MG63 (cell line): ENCODE measurements at places on chromosomes 16 and 17. TPM values are rescaled to one million over a fixed set of nuclear protein-coding genes. Genes with fewer than 3 reads are reported as not detected.

DNA sequence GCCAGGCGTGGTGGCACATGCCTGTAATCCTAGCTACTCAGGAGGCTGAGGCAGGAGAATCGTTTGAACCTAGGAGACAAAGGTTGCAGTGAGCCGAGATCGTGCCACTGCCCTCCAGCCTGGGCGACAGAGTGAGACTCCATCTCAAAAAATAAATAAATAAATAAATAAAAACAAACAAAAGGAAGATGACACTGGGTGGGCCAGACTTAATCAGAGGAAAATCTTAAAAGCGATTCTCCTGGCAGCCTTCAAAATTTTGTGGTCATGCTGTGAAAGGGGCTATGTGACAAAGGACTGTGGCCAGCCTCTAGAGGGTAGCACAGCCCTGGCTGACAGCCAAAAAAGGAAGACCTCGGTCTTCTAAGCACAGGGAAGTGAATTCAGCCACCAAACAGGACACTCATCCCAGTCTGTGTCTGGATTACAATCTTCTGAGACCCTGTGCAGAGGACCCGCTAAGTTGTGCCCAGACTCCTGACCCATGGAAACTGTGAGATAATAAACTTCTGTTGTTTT is 391.1 kb downstream of the CNTNAP4 start:
- DNase-seq, result no peak

DNA sequence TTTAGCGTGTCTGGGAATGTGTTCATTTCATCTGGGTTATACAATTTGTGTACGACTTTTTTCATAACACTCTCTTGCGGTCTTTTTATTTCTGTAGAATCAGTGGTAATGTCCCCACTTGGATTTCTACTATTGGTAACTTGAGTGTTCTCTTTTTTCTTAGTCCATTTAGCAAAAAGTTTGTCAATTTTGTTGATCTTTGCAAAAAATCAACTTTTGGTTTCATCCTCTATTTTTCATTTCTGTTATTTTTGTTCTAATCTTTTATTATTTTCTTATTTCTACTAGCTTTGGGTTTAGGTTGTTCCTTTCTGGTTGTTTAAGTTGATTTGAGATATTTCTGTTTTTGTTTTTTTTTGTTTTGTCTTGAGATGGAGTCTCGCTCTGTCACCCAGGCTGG is 7.7 kb upstream of the SLC22A31 start:
- no peak for DNase-seq

Gene MT1A
- total RNA-seq, result not detected in 2 replicates

GRCh38 chr16:52633230-52633629 is 86.3 kb upstream of the TOX3 start:
- DNase-seq, result no peak

Gene SLC12A3
- not detected in 2 replicates for total RNA-seq

DNA sequence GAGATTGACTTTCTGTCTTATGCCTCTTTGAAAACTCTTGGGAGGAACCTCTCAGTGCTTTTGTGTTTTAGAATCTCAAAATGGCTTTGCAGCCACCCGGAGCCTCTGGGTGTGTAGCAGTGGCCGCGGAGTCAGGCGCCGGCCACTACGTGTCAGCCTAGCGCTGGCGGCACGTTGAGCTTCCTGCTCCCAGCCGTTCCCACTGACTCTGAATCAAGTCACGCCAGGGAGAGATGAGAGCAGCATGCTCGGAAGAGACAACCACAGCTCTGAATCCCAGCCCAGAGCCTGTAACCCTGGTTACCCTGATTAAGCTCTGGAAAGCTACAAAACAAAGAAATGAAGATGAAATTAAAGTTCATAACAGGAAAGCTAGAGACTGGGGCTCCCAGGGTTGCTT is 97.4 kb upstream of the CACNG5 start:
- no peak for DNase-seq

- no peak for DNase-seq
These were observed 107.1 kb downstream of the RAP1GAP2 start for GRCh38 chr17:2903193-2903974.

DNA sequence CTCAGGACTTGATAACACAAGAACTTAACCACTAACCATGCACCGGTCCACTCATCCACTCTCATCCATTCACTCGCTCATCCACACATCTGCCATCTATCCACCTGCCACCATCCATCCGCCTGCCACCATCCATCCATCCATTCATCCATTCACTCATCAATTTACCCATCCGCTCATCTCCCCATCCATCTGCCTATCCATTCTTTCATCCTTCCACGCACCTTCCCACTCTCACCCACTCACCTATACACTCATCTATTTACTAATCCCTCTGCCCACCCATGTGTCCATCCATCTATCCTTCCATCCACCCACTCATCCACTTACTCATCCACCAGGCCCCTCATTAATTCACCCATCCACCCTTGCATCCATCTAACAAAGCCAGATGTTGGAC is 131.0 kb downstream of the MRM1 start:
- no peak for DNase-seq

DNA sequence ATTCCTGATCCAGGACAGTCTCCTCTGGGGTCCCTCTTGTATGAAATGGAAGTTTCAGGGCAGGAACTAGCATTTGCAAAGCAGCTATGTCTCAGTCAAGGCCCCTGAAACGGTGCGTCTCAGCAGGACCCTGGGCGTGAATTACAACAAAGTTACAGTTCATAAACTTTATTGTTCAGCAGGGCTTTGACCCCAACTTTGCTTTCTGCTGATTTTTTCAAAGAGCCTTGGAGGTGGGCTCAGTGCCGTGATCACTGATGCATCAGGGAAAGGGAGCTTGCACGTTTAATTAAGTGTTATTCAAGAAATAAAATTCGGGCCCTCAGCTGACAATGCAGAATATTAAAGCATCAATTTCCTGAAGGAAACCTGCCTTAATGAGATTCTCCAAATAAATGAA is 260.1 kb upstream of the C16orf82 start:
- no peak for DNase-seq
